ENCODE measurements at places on chromosomes 1 and 21. TPM values are rescaled to one million over a fixed set of nuclear protein-coding genes. Genes with fewer than 3 reads are reported as not detected.

The SPRR2E gene
- not detected for total RNA-seq

The TTC13 gene
- total RNA-seq = 20.9 TPM

The OR13G1 gene
- not detected for total RNA-seq

GRCh38 chr1:194047921-194048320 lies 861.5 kb upstream of the B3GALT2 start:
- DNase-seq = no peak

DNA sequence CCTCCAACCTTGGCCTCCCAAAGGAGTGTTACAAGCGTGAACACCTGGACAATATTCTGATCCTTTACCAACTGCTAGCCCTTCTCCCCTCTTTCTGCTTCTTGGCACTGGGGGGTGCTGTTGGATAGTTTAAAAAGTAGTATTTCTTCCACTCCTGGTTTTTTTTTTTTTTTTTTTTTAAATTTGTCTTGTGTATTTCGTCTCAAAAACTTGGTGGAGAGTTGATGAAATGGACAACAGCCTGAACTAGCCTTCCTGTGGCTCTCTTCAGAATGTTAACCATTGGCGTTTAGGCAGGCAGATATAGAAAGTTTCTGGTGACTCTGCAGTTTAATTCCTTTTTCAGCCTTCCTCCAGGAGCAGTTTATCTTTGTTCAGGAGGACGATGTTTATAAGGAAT lies 69.7 kb upstream of the USP24 start:
- no peak for DNase-seq

- DNase-seq = no peak
Measured at GRCh38 chr1:162943622-162944021, 82.6 kb upstream of the CCDC190 start.

DNA sequence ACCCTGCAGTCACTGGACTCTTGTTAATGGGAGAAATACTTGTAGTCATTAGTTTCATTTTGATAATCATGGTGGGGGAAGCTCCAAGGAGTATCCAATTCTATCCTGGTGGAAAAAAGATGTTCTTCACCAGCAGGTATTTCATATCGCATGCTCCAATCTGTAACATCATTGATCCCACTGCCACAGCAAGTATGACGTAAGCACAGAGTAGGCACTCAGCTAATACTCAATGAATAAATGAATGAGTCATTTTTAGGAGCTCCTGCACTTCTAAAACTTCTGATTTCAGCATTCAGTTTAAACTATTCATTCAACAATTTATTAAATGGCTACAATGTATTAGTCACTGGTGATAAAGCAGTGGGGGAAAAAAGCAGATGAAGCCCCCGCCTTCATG lies 30.3 kb downstream of the RXRG start:
- DNase-seq = no peak

- no peak for DNase-seq
Measured at GRCh38 chr1:167104256-167104633, 10.4 kb downstream of the STYXL2 start.

GRCh38 chr21:38351961-38352521 lies 95.2 kb downstream of the KCNJ15 start:
- DNase-seq = no peak

GRCh38 chr1:89808441-89809117 lies 12.3 kb upstream of the LRRC8D start:
- DNase-seq = no peak

DNA sequence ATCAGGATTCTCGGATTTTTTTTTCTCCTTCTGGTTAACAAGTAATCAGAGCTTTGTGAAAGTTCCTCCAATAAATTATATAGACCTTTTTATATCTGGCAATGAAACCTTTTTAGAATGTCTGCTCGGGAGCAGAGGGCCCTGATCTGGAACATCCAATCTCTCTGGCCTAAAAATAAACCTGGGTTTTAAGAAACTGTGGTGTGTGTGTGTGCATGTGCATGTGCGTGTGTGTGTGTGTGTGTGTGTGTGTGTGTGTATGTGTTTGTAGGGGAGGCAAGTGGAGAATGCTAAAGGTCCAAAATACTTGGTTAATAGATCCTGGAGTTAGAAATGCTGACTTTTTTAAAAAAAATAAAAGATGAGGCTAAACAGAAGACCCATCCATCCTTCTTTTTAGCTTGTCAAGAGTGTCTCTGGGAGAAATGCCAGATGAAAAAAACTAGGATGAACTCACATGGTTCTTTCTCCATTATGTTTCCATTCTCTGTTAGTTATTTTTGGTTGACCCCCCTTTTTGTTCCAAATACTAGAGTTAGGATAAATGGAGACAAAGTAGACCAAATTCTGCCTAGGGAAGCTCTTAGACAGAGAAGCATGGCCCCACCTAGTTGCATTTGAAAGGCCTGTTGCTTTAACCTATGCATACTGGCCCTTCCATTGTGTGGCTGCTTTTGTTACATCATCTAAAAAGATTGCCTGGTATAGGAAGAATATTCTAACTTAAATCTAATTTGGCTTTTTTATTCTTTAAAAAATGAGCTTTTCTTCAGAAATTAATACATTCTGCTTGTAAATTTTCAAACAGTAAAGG lies 175.9 kb downstream of the PAPPA2 start:
- DNase-seq = no peak
